GOT3 (cell line): ENCODE measurements at places on chromosomes 3 and 15.

- no peak for DNase-seq
Observed at GRCh38 chr3:132164469-132165092, 129.8 kb upstream of the CPNE4 start.

GRCh38 chr15:39200586-39200985 is 380.3 kb upstream of the THBS1 start:
- DNase-seq = no peak

GRCh38 chr15:65926899-65927298 is 57.6 kb downstream of the RAB11A start:
- no peak for DNase-seq

DNA sequence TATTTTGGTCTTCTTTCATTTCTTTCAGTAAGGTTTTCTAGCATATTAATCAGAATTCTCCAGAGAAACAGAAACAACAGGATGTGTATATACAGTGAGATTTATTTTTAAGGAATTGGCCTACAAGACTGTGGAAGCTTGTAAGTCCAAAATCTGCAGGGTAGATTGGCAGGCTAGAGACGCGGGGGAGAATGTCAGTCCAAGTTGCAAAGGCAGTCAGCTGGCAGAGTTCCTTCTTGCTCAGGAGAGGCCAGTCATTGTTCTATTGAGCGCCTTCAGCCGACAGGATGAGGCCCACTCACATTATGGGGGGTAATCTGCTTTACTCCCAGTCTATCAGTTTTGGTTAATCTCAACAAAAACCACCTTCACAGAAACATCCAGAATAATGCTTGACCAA is 133.4 kb upstream of the UBE3A start:
- no peak for DNase-seq

- DNase-seq = no peak
Observed at GRCh38 chr15:73691396-73691795, 7.2 kb downstream of the CD276 start.

DNA sequence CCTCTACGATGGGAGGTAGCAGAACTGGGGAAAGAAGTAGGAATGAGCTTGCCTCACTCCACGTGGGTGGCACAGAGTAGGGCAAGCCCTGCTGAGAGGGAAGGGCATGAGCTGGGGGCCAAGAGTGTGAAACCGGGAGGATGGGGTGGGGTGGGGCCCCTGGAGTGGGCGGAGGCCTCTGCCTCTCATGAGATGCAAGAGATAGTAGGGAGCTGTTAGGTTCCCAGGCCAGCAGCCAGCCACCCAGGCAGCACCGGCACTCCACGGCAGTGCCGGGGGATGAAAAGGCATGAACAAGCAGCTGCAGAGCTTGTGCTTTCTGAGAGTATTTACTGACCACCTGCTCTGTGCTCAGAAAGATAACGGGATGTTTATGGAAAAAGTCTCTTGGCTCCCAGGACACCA is 24.4 kb upstream of the PLA2G4E start:
- DNase-seq = no peak

- no peak for DNase-seq
Observed at GRCh38 chr15:73886717-73887345, 13.5 kb downstream of the TBC1D21 start.

GRCh38 chr3:118628704-118629341 is 405.8 kb downstream of the IGSF11 start:
- no peak for DNase-seq

DNA sequence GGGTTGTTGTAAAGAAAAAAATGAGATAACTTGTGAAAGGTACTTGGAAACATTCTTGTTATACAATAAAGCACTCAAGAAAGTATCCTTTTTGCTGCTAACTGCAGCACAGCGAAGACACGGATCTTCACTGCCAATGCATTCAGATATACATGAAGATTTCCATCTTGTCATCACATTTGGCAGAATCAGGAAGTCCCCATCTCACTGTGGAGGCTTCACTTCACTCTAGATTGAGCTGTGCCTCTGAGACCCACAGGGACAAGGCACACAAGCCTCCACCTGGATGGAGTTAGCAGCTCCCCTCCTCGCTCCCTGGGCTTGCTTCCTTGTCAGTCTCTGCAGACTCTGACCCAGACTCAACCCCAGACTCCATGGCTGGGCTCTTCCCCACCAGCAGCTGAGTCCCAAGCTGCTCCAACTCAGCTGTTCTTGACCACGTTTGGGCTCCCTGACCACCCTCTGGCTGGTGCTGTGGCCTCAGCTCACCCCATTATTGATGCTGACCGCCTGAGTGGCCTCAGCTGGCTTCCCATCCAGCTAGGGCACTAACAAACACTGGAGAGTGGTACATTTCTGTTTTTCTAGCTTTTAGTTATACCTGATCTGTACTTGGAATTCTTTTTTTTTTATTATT is 45.4 kb upstream of the SMAD3 start:
- DNase-seq = no peak

- no peak for DNase-seq
Observed at GRCh38 chr3:16052964-16053363, 121.5 kb upstream of the GALNT15 start.

DNA sequence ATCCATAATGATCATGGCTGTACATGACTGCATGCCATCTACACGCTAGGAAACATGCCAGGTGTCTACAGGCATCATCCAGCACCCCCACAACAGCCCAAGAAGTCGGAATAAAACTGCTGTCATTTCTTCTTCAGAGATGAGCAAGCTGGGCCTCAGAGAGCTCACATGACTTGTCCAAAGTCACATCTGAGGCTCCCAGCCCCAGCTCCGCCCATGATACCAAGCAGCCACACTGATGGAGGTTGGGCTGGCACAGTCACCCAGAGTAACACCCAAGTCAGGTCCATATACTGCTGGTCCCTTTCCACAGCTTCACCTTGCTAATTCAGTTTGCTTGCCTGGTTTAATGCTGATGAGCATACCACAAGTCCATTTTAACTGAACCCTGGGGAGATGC is 116.6 kb downstream of the SEC22A start:
- DNase-seq = no peak

- DNase-seq = no peak
Observed at GRCh38 chr3:16794257-16794656, 90.5 kb upstream of the PLCL2 start.

GRCh38 chr3:100395679-100396431 is 5.0 kb downstream of the TOMM70 start:
- DNase-seq = no peak

DNA sequence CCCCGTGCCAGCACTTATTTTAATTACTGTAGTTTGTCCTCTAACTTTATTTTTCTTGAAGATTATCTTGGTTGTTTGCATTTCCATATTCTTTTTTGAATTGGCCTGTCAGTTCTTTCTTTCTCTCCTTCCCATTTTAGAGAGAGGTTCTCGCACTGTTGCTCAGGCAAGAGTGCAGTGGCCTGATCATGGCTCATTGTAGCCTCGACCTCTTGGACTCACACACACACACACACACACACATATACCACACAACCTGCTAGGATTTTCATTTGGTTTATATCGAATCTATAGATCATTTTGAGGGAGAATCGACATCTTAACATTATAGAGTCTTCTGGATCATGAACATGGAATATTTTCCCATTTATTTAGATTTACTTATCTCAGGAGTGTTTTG is 8.7 kb downstream of the FEM1B start:
- no peak for DNase-seq

DNA sequence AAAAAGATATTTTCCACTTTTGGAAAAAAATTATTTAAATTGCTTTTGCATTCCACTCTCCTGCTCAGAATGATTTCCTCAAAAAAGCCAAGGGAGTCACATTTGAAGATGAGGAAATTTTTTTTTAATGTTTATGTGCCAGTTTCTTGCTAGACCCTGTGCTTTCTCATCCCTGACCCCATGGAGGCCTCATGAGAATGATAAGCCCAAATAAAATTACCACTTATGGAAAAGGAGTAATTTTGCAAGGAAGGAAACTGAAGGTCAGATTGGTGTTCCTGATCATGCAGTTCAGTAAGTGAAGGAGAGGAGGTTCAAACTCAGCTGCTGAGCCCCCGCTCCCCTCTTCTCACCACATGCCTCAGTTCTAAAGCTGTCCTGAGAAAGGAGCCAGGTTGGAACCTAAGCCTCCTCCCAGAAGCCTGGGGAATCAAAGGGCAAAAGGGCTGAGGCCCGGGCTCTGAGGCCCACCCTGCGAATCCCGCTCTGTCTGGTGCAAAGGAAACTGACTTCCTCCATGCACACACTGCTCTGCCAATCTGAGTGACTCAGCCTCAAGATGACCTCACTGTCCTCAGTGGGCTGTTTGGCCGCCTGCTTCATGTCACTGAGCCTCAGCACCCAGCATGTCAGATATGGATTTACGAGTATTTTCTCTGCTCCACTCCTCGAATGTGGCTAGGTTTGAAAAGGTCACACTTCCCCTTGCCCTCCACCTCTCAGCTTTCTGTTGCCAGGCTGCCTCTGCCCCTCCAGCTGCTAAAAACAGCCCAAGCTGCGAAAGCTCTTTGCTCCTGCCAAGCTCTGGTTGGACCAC is 56.9 kb upstream of the FLNB start:
- DNase-seq = no peak

- DNase-seq = no peak
Observed at GRCh38 chr3:113532698-113533533, 561 bp downstream of the SIDT1 start.

- no peak for DNase-seq
Observed at GRCh38 chr3:79085171-79085570, 682.6 kb downstream of the ROBO1 start.

DNA sequence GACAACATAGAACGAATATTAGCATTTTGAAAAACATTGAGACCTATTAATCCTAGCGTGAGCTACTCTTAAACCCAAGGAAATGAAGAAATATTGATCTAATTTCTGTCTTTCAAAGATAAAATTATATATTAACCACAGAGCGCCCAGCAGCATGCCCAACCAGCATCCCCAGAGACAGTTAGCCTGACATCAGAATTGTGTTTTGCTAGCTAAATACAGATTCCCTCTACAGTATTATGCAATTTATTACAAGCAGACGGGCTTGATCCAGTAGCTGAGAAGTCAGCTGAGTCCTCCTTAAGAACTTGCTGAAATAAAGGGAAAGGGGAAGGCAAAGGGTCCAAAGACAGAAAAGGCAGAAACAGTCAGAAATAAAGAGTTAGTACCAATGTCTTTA is 7.2 kb upstream of the TUSC7 start:
- no peak for DNase-seq

DNA sequence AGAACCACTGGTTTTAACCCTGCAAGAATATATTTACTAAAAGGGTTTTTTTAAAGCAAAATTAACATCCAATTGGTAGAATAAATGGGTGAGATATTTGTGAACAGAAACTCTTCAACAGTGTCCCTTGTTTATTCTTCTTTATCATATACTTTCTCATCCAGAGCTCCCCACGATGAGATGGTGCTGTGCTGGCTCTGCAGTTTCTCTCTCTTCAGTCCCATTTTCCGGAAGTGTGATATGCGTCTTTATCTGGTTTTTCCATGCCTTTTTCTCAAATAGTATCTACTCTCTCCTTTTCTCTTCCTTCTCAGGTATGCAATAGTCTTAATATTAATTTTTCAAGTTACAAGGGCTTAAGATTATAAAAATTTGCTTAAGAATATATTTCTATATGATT is 1.5 kb downstream of the EAF2 start:
- DNase-seq = no peak

DNA sequence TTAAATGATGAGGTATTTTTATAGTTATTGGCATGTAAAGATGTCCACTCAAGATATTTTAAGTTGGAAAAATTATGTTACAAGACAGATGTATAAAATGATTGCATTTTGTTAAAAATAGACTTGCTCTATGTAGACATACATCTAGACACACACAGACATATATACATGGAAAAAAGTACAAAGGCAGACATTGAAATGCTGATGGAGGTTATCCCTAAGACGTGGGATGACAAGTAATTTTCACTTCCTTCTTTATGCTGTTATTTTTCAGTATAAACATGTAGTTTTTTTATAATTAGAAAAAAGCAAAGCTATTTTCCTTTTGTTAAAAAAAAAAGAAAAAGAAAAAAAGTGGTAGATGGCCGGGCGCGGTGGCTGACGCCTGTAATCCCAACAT is 7.2 kb downstream of the HOMER2 start:
- no peak for DNase-seq

GRCh38 chr15:39131609-39132008 is 449.3 kb upstream of the THBS1 start:
- no peak for DNase-seq

- no peak for DNase-seq
Observed at GRCh38 chr15:69094124-69094921, 66.1 kb upstream of the GLCE start.

GRCh38 chr3:185351396-185351795 is 11.5 kb upstream of the MAP3K13 start:
- no peak for DNase-seq

- DNase-seq = no peak
Observed at GRCh38 chr15:88799341-88799740, 3.9 kb upstream of the ACAN start.

DNA sequence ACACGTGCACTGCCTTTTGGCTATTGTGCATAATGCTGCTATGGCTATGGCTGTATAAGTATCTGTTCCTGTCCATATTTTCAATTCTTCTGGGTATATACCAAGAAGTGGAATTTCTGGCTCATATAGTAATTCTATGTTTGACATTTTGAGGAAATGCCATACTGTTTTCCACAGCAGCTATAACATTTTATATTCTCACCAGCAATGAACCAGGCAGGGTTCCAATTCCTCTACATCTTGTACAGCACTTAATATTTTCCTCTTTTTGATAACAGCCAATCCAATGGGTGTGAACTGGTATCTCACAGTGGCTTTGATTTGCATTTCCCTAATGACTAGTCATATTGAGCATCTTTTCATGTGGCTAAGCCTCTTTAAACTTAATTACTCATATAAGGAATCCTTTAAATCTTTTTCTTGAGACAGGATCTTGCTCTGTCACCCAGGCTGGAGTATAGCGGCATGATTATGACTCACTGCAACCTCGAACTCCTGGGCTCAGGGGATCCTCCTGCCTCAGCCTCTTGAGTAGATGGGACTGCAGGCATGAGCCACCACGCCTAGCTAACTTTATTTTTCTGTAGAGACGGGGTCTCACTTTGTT is 38.1 kb upstream of the IGDCC4 start:
- DNase-seq = no peak

DNA sequence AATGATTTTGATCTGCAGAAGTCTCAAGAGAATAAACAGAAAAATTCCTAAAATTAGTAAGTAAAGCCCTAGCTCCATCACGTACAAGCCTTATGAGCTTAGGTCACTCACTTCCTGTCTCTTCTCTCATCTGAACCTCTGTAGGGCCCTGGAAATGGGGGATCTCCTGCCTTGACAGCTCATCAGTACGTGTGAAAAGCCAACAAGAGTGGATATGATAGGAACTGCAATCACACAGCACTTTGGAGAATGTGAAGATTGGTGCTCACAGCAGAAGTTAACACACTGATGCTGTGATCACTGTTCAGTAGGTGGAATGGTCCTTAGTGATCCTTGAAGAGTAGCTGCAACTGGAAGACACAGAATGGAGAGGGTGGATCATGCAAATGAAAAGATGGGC is 27.8 kb upstream of the ALDH1L1 start:
- DNase-seq = no peak

- no peak for DNase-seq
Observed at GRCh38 chr15:54820811-54821210, 375.9 kb downstream of the RSL24D1 start.

GRCh38 chr3:49461443-49462171 is 8.5 kb upstream of the DAG1 start:
- DNase-seq = no peak
